ENCODE measurements at places on chromosomes 12 and 14.

DNA sequence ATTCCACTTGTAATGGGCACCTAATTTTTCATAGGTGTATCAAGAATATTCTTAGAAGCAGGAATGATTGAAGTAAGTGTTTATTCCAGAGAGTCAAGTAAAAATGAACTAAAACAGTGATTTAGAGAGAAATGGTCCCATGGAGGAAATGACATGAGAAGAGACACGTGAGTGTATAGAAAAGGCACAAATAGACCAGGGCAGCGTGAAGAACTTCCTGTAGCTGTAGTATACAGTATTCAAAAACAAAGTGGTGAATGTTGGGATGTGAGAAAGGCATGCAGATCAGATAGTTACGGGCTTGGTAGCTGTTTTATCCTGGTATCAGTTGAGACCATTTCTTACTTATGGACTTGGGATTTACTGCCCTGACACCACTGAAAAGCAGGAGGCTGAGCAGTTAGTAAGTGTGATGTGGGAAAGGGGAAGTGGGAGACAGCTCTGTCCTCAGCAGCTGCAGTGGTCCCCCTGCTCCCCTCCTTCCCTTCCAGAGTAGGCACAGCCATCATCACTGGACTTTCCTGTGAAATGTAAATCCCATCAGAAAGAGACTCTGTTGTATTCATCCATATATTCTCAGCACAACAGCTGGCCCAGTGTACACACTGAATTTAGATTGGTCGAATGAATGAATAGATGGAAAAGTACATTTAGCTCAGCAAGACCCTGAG, 16.8 kb upstream of the TESPA1 start:
- no peak for DNase-seq

GRCh38 chr14:89724628-89724960, 229.9 kb downstream of the EFCAB11 start:
- no peak for DNase-seq

DNA sequence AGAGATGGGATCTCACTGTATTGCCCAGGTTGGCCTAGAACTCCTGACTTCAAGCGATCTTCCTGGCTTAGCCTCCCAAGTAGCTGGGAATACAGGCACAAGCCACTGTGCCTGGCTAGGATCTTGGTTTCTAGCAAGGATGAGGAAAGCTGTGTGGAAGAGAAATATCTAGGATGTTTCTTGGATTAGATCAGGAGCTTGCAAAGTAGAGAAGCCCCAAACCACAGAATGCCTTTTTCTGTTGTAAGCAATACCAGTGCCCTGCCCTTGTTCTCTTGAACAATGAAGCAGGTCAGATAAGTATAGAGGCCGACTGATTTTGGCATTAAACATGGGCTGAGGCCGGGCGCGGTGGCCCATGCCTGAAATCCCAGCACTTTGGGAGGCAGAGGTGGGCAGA, 44.3 kb upstream of the STRN3 start:
- no peak for DNase-seq

DNA sequence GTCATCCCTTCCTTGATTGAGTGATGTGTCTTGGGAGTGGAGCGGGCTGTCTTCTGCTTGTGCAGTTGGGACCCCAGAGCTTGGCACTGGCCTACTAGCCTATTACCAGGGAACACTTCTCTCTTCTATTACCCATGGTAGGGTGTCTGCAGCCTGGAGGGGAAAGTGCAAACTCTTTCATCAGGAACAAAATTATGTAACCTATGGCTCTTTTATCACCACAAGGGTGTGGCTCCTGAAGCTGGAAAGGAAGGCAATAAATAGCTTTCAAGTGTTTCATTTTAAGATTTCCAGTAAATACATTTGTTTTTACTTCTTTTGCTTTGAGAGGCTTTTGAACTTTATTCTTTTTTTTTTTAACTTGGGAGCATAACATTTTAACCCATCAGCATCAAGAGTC, 349.7 kb upstream of the FAR2 start:
- DNase-seq: no peak

GRCh38 chr12:98332642-98333041, 182.7 kb upstream of the TMPO start:
- no peak for DNase-seq

GRCh38 chr12:92952394-92952793, 23.3 kb upstream of the EEA1 start:
- DNase-seq: no peak

- DNase-seq: no peak
Measured at GRCh38 chr12:71719647-71720370, 33.9 kb downstream of the TMEM19 start.

DNA sequence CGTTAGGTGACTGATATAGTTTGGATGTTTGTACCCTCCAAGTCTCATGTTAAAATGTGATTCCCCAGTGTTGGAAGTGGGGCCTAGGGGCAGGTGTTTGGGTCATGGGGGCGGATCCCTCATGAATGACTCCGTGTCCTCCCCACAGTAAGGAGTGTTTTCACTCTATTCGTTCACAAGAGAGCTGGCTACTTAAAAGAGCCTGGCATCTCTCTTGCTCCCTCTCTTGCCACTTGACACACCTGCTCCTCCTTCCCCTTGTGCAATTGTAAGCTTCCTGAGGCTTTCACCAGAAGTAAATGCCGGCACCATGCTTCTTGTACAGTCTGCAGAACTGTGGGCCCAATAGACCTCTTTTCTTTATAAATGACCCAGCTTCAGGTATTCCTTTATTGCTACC, 2.6 kb downstream of the IFI27L2 start:
- no peak for DNase-seq

DNA sequence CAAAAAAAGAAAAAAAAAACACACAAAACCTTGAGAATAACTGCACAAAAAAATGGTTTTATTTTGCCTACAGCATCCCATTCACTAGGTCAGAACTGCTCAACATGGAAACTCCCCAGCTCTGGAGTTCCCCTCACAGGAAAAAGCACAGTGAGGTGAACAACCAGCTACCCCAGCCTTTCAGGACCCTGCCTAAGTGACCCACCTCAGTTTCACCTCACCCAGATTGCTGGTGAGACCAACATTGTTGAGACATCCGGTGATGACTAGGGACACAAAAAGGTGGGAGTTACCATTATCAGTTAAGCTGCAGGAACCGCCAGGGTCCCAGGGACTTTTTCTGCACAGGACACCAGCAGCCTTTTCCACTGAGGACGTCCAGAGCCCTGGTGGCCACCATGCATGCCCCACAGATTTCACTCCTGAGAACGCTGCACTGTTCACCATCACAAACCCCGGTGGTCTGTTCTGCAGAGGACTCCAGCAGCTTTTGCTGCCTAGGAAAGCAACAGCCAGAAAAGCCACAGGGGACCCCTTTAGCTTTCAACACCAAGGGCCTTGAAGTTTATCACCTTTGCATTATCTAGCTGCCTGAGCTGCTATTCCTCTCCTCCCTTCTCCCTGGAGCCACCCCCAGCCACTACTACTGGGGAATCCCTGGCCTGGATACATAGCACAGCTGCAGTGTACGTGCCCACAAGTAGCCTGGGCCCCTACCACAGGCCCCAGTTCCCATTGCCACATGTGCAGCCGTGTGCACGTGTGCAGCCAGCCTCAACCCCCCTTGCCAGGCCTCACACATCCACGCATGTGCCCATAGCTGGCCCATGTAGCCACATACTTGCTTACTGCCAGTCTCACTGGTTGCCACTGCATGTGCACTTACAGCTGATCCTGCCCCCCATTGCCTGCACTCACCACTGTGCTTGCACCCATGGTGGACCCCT, 62.5 kb upstream of the FAR2 start:
- no peak for DNase-seq
